ENCODE measurements at places on chromosomes 4 and X.

- no peak for DNase-seq
Measured at GRCh38 chr4:13918991-13919441, 291.5 kb upstream of the BOD1L1 start.

- no peak for DNase-seq
Measured at GRCh38 chrX:21721195-21721594, 36.7 kb downstream of the SMPX start.

DNA sequence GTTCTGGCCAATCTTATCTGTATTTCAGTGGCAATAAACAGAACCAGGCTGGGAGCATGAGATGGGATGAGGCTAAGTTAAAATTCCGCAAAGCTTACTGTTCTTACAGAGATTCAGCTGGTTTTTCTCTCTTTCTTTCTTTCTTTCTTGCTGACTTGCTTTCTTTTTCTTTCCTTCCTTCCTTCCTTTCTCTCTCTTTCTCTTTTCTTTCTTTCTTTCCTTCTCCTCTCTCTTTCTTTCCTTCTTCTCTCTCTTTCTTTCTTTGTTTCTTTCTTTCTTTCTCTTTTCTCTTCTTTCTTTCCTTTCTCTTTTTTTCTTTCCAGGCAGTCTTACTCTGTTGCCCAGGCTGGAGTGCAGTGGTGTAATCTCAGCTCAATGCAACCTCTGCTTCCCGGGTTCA, 24.4 kb downstream of the SPACA5B start:
- DNase-seq: no peak

GRCh38 chrX:69523314-69523713, 19.2 kb downstream of the NALF2 start:
- no peak for DNase-seq

DNA sequence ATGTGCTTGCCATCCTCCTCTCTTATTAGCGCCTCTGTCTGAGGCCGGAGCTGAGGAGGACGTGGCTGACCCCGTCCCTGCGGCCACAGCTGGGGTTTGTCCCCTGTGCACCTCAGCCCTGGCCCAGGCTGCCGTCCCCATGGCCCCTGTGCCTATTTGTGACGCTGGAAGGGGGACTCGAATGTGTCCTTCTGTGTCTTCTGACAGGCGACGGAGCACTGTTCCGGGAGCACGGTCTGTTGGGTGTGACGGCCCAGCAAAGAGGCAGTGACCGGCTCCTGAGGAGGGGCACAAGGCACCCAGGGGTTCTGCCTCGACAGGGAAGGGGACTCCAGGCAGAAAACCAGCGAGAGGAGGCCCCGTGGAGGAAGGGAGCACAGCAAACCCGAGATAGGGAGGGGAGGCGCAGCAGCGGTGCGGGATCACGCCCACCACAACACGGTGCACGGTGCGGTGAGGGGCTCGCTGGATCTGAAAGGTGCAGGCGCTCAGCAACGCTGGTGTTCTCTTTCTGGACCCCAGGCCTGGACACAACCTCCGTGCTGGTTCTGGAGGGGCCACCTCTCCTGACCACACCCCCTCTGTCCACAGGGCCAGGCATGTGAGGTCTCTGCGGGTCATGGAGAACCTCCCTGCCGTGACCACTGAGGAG, 5.6 kb downstream of the SH3TC1 start:
- DNase-seq: no peak

DNA sequence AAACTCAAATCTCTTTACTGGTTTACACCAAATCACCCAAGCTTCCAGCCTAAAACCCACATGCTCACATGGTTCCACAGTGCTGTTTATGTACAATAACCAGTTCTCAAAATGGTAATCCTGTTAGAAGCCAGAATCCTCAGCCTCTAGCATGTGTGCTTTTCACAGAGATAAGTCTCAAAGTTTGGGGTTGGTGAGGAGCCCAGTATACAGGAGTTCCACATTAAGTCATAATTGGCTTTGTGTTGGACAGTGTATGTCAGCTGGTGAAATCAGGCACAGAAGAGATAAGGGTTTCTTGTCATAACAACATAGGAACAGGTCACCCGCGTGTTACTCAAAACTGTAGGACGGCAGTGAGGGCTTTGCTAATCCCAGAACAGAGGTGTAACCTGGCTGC, at the start of gene TRIML1:
TSS of gene TRIML1 (plus strand) at position 301 of the 400 bp plus-strand sequence. CDS start 118 bp downstream, outside the sequence.
- no peak for DNase-seq

DNA sequence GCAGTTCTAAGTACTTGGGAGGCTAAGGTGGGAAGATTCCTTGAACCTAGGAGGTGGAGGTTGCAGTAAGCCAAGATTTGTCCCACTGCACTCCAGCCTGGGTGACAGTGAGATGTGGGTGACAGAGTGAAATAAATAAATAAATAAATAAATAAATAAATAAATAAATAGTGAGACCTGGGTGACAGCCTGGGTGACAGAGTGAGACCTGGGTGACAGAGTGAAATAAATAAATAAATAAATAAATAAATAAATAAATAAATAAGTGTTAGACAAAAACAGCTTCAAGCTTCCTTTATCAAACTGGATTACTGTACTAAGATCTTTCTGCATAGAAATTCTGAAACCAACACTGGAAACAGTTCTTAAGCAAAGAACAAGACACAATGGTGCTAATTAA, 71.8 kb upstream of the BMP2K start:
- DNase-seq: no peak

DNA sequence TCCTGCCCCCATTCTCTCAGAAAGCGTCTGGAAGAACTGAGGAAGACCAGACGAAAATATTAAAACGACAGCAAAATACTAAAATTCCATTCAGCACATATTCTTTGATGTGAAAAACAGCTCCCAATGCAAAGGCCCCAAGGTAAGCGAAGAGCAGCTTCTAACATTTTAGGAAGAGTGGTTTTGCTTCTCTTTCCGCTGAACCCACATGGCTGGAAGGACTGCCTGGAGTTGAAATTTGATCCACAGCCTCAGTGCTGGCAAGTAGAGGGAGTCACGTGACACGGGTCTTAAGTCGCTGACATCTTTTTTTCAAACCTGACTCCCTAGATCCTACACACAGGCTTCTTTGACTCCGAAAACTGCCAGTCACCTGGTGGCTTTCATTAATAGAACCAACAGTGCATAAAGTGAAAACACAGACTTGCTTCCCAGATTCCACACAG, at the start of gene FAM13A:
TSS of gene FAM13A (minus strand) at position 233 of the 446 bp plus-strand sequence. CDS start at position 12, 221 bp downstream.
- DNase-seq: no peak

DNA sequence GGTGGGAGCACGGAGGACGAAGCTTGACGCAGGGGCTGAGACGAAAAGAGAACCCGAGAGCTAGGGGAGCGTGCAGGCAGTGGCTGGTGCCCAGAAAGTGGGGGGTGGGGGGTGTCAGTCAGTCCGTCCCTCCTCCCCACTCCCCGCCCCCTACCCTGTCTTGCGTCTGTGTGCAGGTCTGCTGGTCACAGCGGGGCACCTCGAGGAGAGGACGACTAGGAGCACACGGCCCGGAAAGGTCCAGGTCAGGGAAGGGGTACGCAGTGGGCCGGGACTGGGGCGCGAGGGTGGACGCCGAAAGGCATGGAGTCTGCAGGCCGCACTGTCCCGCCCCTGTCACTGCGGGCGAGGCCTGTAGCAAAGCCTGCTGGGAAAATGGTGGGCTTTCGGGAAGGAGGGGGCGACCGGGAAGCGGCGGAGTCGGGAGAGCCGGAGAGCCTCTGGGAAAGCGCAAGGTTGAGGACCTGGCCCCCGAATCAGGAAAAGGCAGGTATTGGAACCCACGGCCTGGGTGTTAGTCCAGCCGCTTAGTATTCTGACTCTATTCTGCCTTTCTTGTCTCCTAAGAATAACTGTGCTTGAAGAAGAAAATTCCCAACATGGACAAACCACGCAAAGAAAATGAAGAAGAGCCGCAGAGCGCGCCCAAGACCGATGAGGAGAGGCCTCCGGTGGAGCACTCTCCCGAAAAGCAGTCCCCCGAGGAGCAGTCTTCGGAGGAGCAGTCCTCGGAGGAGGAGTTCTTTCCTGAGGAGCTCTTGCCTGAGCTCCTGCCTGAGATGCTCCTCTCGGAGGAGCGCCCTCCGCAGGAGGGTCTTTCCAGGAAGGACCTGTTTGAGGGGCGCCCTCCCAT, 769 bp downstream of the TCEAL1 start:
- DNase-seq: no peak

- no peak for DNase-seq
Measured at GRCh38 chr4:141575884-141576283, 60.5 kb upstream of the IL15 start.

GRCh38 chr4:15413623-15414019, 14.2 kb upstream of the C1QTNF7 start:
- no peak for DNase-seq

DNA sequence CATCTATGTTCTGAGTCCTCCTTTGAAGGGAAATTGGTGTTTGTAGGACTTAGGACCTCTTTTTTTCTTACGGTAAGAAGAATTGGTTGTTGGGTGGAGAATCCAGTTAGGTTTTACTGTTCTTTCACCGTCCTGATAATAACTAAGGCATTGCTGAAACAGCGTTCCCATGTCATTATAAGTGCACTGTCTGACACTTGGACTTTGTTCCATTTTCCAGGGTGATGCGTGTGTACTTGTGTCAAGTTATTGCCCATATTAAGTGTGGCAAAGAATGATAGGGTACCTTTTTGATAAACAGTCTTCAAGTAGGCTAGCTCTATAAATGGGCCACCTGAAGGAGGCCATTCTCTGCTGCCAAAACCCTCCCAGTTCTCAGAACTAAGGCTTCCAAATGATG, 119.7 kb downstream of the AASDH start:
- no peak for DNase-seq
